ENCODE measurements at places on chromosomes 3 and 15.

- DNase-seq: no peak
Observed at GRCh38 chr15:66008940-66009562, 139.8 kb downstream of the RAB11A start.

DNA sequence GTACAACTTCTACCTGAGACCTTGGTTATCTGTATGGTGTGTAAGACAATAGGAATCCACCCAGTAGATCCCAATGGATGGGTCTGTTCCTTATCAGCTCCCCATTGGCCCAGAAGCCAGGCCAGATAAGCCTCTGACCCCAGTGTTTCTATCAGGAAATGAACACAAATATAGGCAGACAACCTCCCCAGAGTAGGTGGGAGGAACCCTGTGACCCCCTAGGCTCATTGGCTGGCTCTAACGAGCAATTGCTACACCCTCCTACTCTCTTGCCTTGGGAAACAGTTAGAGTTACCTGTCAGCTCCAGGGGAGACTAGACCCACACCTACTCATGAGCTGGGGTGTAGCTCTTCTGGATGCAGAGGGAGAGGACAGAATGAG lies 299.9 kb downstream of the UACA start:
- DNase-seq: no peak

- DNase-seq: no peak
Observed at GRCh38 chr3:109569135-109569846, 231.9 kb upstream of the DPPA4 start.

GRCh38 chr15:59622289-59622688 lies 10.7 kb downstream of the GCNT3 start:
- peak; percentile 71 for DNase-seq

DNA sequence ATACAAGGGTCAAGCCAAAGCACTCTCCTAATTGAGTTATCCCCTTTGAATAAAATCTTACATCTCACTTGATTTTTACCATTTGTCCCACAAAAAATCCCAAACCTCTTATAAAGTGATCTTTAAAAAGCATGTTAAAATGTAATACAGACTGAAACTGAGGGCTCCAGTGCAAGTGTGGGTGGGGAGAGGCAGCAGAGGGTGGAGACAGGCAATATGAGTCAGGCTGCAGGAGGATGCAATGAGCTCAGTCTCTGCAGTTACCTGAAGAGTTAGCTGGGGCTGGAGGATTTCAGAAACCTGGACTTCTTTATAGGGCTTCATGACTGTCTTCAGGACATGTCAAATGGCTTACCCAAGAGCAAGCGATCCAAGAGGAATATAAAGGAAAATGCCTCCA lies 14.2 kb upstream of the COLQ start:
- peak; percentile 47 for DNase-seq

DNA sequence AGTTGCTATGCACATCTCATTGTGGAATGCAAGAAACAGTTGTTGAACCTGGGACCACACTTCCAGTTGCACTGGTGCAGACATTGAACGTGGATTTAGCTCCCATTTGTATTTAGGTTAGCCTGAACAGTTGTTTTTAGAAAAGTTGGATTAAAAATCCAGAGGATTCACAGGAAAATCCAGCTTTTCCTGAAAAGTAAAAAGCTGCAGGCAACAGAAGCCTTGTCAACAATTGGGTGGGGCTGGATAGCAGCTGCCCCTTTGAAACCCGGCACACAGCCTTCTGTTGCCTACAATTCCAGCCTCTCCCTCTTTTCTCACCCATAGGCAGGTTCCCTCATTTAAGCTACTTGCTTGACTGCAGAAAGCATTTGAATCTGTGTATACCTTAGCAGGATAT lies 165.3 kb upstream of the TBL1XR1 start:
- DNase-seq: no peak

GRCh38 chr3:73475717-73476116 lies 149.0 kb downstream of the PDZRN3 start:
- no peak for DNase-seq

GRCh38 chr3:61268644-61269043 lies 17.4 kb upstream of the FHIT start:
- no peak for DNase-seq

DNA sequence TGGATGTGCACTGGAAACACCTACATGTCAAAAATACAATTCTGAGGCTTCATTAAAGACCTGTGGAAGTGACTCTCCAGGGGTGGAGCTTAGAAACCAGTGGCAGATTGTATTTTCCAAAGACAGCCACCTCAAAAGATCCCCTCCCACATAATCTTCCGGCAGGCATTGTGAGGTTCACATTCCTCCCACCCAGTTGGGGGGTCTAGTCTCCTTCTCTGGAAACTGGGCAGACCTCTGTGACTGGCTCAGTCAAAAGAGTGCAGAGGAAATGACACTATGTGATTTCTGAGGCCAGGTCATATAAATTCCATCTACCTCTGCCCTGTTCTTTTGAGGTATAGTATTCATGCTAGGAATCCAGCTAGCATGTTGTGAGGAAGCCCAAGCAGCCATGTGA lies 1.9 kb upstream of the CFAP92 start:
- DNase-seq: no peak

GRCh38 chr15:40995656-40996055 lies 42.4 kb downstream of the CHAC1 start:
- DNase-seq: no peak

DNA sequence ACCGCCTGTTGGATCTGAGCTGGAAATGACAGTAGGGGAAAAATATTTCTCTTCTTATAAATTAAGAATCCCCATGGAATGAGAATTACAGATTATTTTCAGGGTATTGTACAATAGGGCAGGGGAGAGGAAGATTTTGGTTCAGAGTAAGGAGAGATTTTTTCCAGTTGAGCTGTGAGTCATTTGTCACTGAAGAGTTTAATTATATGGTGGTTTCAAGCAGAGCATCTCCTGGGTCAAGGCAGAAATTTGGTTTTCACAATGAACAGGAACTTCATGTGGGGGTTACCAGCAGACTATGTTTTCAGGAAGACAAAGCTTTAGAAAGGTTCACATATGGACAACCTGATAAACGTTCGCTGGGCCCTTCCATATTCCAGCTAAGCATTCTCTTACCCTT lies 182.8 kb upstream of the NR2E3 start:
- DNase-seq: no peak

DNA sequence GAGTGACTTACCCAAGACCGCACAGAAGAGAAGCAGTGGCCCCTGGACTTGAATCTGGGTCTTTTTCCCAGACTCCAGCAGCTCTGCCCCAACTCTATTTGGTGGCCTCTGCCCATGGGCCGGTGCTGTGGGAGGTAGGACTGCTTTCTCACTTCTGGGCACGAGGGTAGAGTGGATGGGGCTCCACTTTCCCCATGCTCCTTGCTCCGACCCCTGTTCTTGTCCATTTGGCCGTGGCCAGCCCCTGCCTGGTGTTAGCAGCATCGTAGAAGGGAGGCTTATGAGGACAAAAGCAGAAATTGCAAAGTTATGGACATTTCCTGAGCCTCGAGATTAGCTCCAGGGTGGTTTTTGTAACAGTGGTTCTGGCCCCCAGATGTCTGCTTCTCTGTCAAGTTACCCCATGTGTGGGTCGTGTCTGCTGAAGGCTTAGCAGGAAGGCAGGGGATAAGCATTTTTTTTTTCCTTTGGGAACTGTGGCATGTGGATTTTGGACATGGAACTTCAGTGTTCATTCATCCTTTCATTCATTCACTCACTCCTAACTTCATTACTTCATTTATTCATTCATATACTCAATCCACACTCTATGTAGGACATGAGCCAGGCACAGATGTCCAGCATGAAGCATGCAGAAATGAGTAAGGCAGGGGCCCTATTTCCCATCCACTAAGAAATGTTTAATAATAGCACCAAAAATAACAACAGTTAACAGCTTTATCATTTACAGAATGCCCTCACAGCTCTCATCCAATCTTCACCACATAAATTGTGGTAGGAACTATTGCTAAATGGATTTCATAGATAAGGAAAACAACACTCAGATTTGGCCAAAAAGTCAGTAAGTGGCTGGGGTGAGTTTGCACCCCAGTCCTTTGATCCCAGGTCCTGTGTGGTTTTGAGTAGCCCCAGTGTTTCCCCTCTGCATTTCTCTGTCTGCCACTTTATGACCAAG lies 180.5 kb downstream of the OPA1 start:
- DNase-seq: no peak

DNA sequence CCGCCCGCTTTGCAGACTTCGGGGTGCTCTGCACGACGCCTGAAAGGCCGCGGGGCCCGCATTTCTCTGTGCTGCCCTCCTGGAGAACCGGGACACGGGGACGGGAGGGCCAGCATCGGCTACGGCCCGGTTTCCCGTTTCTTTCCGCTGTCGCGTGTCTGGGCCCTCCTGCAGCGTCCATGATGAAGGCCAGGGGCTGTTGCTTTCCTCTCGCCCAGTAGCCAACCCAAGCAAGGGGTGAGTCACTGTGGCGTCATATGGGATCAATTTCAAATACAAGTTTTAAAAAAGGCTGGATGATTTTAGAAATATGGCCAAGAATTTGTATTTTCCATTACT lies 435 bp downstream of the SLC35G2 start:
- peak; percentile 38 for DNase-seq

GRCh38 chr15:53160092-53160704 lies 370.1 kb upstream of the ONECUT1 start:
- DNase-seq: no peak

DNA sequence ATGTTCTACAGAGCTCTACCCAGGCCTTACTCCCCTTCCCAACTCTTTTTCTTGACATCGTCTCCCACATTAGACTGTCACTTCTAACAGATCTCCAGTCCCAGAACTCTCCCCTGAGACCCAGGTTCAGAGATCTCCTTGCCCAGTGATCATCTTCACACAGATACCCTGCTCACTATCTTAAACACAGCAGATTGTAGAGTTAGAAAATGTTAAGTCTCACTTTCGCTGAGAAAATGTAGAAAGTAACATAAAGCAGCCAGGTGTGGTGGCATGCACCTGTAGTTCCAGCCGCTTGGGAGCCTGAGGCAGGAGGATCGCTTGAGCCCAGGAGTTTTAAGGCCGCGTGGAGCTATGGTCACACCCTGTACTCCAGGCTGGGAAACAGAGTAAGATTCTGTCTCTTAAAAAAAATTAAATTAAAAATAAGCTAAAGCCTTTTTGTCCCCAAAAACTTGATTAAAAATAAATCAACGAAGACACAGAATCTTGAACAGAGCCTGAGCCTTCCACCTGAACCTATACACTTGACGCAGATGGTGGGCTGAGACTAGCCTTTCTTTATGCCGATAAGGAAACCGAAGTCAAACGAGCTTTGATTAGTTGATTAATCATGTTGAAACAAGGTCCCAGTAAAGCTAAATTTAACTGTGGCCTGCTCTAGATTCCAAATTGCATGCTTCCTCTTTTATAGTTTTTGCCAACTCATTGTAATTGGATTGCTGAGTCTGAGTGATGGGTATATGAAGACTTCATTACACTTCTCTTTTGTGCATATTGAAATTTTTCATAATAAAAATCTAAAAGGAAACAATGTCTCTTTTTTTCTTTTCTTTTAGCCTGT lies 31.3 kb upstream of the BLM start:
- no peak for DNase-seq

DNA sequence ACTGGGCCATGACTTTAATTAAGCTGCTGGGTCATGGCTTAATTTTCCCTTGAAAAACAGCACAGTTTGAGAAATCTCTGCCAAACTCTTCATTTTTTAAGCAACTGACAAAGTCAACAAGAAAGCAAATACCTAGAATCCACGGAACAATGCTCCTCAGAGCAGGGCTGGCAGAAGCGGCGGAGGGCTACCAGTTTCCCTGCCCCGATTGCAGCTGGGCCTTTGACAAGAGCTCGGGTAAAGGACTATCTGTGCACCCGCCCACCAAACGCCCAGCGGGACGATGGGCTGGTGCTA lies 1.2 kb downstream of the GOLIM4 start:
- DNase-seq: no peak

GRCh38 chr3:28295898-28296490 lies 52.5 kb upstream of the ZCWPW2 start:
- no peak for DNase-seq

- DNase-seq: no peak
Observed at GRCh38 chr3:11574981-11575669, 68.6 kb downstream of the VGLL4 start.

DNA sequence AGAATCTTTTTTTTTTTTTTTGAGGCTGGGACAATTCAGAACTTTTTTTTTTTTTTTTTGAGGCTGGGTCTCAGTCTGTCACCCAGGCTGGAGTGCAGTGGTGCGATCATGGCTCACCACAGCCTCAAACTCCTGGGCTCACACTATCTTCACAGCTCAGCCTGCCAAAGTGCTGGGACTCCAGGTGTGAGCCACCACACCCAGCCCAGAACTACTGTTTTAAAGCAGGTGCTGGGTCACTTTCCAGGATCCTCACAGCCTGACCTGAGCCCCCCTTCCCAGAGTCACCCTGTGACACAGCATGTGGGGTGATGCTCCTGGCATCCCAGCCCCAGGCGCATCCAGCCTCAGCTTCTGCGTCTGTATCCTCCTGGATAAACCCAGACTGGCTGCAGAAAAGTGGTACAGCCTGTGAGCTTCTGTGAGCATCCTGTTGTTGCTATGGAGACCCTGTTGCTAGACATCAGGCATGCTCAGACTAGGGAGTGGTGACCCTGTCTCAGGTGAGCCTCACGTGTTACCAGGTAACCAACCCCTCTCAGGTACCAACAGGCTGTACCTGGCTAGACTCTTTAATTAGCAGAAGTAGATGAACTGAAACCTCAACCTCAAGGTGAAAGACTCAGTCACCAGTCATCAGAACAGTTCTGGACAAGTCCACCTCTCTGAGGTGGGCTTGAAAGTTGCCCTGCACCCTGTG lies 15.0 kb downstream of the KLF13 start:
- DNase-seq: no peak

DNA sequence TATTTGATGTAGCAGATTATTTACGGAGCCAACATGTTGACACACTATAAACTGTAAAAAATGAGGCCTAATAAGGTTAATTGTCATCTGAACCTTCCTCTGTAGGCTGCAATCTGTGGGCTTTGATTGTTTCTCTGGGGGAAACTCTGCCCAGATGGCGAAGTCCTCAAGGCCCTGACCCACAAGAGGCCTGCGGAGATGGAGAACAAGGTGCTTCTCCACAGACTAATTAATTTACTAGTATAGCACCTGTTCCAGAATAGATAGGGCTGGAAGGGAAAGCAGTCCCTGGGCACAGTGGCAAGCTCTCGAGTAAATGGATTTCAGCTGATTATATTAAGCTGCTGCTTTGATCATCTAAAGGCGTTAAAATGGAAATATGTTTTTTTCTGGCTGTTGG lies 338.8 kb upstream of the DNAJC19 start:
- no peak for DNase-seq

GRCh38 chr3:100299016-100299415 lies 35.5 kb upstream of the NIT2 start:
- DNase-seq: no peak

DNA sequence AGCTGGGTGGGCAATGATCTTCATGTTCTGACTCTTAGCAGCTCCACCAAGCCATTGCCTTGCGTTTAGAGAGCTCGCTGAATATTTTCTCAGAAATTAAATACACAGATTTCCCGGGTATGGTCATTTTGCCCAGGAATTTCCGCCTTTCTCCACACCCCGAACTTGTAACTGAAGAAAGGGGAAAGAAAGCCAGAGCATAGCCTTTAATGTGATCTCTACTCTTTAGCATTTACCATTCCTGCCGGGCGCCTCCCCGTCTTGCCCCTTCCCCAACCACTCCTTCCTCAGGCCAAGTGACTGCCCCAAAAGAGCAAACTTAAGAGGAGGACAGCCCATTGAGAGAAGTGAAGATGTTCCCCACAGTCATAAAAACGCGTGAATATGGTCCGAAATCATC lies 53.1 kb downstream of the LMCD1 start:
- DNase-seq: no peak

Data from activated CD4-positive, alpha-beta T cell treated with anti-CD3 and anti-CD28 coated beads, Interleukin-2, amount 50 U/mL, for 48 hours (primary cell).